ENCODE measurements at places on chromosomes 12 and 14.

DNA sequence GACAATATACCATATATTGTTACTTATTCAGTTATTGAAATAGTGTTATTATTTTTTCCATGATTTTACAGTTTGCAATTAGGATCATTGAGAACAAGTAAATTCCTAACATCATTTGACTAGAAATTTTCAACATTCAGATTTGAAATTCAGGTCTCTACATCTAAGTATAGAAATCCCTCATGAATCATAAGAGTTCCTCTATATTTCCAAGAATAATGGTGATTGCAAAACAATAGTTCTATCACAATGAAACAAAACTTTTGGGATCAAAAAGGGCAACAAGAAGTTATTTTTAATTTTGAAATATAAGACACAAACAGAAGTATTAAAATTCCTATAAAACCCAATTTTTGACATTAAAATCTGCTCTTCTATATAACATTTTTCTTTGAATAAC, 10.8 kb downstream of the CLEC1A start:
- DNase-seq: no peak

DNA sequence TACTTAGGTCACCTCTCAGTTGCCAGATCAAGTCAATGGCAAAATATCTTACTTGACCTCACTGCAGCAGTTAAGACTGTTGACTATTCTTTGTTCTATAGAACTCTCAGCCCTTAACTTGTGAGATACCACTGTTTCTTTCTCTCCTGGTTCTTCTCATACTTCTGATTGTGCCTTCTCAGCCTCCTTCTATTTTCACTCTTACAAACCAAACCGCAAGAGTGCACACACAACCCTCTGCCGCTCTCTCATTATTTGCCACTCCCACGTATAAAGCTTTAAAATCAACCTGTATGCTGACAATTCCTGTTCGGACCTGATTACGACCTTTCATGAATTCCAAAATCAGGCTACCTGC, 4.5 kb downstream of the E2F7 start:
- no peak for DNase-seq

DNA sequence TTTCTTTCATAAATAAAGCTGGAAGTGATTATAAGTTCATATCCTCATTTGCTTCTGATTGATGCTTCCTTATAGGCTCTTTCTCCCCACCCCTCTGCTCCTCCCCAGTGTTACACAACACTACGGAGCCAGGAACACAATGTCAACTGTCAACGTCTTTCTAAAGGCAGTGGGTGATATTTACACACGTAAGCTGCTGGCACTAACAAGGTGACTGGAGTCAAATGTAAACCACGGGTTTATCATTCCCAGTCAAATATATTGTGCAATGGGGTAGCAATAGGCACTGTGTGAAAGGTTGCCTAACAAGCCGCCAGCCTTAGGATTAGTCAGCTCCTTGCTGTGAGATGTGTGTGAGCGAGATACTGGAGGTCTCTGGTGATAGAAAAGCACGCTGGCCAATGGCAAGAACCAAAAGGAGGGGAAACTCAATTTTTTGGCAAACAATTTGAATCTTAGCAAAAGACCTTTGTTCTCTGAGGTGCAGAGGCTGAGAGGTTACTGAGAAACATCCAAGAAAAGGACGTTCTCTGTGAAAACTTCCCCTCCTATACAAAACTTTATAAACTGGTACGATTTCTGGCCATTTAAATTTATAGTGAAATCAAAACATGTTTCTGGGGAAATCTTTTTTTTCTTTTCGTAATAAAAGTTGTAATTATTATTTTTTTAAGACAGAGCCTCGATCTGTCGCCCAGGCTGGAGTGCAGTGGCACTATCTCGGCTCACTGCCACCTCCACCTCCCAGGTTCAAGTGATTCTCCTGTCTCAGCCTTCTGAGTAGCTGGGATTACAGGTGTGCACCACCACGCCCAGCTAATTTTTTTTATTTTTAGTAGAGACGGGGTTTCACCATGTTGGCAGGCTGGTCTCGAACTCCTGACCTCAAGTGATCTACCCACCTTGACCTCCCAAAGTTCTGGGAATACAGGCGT, 22.3 kb upstream of the HECTD1 start:
- peak; percentile 62 for DNase-seq

GRCh38 chr14:61177279-61178225, 103.6 kb downstream of the TMEM30B start:
- DNase-seq: no peak

DNA sequence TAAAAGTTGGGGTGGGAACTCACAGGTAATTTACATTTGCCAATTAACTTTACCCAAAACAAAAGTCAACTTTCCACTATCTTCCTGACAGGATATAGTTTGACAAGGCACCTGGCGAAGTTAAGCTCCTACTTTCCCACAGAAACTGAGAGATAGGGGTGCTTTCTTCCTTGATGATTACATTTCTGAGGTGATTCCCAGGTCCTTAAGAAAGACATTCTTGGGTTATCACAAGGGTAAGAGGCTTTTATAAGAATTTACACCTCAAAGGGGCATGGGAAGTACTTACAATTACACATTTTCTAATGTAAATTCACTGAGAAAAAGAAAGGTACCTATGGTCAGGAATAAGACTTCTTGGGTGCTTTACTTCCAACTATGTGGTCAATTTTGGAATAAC, 660.9 kb upstream of the MGAT4C start:
- DNase-seq: no peak

- no peak for DNase-seq
Observed at GRCh38 chr14:99028041-99028440, 244.0 kb downstream of the BCL11B start.

DNA sequence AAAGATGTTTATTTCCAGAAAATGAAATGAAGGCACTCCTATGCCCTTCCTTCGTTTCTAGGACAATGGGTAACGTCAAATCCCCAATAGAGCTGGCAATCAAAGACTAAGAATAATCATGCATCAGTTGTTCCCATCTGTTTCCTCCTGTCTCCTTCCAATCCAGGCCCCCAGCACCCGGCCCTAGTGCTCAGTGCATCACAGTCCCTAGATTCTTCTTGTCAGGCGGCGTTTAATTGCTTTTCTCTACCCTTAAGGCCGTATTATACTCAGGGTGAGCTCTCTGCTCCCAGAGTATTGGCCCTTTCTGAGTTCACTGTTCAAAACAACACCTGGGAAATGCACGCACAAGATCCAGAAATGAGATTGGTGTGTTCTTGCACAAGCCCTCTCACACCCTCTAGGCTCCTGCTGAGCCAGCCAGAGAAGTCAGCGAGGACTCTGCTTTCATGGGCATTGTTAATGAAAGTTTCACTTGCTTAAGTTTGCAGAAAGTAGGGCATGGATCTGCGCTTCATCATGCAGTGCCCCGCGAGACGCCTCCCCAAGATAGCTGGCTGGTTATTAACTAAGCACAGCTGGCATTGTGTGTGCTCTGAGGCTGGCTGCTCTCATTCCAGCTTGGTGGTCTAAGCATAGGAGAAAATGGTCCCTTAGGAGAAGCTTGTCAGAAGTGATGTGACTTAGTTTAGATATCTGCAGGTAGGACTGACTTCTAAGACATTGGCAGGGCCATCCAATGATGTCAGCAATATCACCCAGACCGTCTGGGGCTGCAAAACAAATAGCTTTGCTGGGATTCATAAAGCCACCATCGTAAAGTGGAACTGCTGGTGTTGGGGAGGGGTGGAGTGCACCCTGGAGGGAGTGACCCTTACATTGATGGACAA, 28.7 kb downstream of the CRACR2A start:
- no peak for DNase-seq

GRCh38 chr12:68958322-68958721, 25.4 kb upstream of the CPM start:
- DNase-seq: no peak

- no peak for DNase-seq
Observed at GRCh38 chr14:39430762-39431415, 1.3 kb downstream of the FBXO33 start.

- DNase-seq: no peak
Observed at GRCh38 chr12:71439613-71440344, at the start of gene LGR5. Gene LGR5, plus strand, starts transcription at chr12:71439798. Its CDS starts 283 bp downstream, at chr12:71440081.

- no peak for DNase-seq
Observed at GRCh38 chr12:98211909-98212695, 303.3 kb upstream of the TMPO start.

DNA sequence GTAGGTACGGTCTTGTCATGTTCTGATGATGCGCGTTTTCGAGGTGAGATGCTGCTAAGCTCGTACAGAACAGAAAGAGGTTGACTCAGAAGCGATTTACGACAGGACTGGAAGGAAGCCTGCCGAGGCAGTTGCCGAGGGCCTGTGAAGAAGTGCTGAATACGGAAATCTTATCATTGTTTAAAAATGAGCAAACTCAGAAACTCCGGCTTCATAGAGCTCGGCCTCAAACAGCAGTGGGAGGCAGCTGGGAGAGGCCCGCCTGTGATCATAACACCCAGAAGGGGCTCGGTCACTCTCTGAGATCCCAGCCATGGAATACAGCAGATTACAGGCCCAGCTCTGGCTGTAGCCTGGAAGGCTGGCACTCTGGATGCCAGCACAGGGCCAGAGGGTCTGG, 87.4 kb downstream of the CPSF2 start:
- DNase-seq: no peak

DNA sequence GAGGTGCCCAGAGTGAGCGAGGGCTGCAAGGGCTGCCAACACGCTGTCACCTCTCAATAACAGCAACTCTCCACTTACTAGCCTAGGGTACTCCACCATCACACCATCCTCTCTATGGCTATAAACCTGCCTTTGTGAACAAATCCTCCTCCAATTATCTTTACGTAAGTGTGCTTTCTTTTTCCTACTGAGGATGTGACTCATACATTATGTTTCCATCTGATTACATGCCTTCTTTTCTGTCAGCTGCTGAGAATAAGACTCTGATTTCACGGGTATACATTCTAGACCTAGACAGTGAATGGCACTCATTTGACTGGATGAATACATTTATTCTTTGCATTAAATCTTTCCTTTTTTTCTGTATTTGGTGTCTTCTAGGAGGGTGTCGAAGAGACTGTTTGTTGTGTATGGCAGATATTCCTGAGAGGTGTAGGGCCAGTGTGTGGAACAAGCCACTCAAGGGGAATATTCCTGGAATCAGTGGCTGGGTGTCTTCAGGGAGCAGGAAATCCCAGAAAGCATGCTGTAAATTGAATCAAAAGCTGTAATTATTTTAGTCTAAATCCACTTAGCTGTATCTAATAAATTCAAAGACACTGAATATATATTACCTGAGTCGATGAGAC, 327.3 kb upstream of the TMTC1 start:
- no peak for DNase-seq

- DNase-seq: no peak
Observed at GRCh38 chr12:107510211-107510610, 175.4 kb upstream of the PWP1 start.

DNA sequence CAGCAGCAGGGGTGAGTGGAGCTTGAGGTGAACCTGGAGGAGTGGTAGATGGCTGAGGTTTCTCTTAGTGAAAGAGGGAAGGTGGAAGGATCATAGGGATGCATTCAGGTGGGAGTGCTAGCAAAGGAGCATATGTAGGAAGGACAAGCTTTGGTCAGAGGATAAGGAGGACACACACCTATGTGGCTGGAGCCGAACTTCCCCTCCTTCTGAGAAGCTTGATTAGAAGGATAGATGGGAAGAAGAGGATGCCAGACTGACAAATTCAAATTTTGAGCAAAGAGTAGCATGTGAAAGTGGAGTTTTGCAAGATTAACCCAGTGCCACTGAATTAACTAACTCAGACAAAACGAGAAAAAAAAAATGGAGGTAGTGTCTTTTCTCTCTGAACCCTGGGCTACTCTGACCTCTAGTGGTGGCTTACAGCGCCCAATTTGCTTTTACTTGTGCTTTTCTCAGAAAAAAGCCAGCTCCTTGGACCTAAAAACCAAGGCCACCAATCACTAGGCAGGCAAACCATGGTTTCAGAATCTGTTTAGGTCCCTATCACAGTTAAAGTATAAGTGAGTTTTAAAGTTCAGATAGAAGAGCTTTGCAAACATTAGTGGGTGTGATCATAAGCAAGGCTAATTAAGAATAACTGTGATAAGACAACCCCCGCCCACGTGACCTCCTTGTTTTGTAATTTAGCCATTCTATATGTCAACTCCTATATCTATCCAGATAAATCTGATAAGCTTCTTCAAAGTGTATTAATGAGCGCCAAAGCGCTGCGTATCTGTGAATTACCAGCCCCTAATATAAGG, 15.5 kb downstream of the EMP1 start:
- DNase-seq: peak; percentile 82

DNA sequence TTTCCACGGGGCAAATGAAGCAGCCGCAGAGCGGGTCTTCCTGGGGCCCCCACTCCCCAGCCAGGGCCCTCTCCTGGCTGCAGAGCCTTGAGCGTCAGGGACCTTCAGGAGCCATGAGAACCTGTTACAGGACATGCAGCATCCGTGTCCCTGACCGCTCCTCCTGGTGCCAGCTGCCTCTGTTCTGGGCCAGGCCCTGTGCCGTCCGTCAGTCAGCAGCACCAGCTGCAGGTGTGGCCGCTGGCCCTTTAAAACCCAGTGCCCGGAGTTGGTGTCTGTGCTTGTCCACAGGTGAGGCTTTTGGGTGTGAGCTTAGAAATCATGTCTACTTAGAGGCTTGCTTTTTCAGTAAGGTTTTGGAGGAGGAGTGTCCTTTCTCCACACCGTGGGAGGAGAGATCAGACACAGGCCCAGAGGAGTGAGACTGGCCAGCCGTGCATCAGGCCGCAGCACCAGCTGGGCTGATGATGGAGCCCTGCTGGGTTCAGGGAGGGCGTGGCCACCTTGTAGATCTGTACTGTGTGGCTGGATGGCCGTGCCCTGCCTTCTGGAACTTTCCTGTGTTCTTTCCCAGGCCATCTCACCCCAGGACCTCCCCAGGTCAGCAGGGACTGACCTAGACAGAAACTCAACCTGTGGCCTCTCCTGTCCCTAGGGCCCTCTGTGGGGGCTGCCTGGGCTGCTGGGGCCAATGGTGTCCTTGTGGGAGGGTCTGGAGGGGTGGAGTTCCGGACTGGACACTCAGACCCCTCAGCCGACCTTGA, 27.1 kb downstream of the AACS start:
- DNase-seq: no peak

GRCh38 chr12:124321040-124321481, 26.2 kb downstream of the RFLNA start:
- DNase-seq: peak; percentile 83

DNA sequence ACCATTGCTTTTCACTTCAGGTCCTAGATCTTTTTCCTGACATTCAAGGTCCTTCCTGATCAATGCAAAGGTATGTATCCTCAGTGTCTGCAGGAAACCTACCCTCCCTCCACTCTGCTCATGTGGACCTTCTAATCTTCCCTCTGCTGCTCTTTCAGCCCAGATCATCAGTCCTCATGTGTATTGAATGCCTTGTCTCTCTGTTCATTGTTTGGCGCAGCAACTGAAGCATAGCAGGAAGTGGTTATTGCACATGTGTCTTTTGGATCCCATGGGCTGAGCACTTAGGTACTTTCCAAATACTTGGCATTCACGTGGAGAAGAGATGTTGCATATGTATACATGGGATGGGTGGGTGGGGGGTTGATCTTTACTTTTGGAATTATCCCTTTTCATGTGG, 4.3 kb upstream of the NIN start:
- no peak for DNase-seq

DNA sequence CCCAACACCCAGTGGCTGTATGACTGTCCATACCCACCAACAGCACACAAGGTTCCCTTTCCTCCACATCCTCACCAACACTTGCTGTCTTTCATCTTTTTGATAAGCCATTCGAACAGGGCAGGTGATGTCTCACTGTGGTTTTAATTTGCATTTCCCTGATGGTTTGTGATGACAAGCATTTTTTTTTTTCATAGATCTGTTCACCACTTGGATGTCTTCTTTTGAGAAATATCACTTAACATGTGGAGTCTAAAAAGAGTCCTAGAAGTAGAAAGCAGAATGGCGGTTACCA, 198.1 kb upstream of the DIO3 start:
- DNase-seq: no peak

- no peak for DNase-seq
Observed at GRCh38 chr12:25694072-25694471, 141.0 kb upstream of the LMNTD1 start.

Data from HAP-1 (cell line).